Astrocyte of the cerebellum (primary cell): ENCODE measurements at places on chromosomes 12 and 14.

DNA sequence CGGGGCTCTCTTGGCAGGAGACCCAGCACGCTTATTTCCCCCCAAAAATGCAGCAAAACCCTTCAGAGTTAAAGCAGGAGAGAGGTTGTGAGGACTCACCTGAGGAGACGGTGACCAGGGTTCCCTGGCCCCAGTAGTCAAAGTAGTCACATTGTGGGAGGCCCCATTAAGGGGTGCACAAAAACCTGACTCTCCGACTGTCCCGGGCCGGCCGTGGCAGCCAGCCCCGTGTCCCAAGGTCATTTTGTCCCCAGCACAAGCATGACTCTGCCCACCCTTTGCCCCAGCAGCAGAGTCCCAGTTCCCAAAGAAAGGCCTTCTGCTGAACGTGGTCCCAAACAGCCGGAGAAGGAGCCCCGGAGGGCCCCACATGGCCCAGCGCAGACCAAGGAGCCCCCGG lies 337.7 kb downstream of the TMEM121 start:
- no peak for DNase-seq

GRCh38 chr12:32033406-32033805 lies 73.2 kb upstream of the BICD1 start:
- DNase-seq, result no peak

- no peak for DNase-seq
Measured at GRCh38 chr12:108580531-108580930, 17.4 kb downstream of the TMEM119 start.

- DNase-seq, result no peak
Measured at GRCh38 chr12:58727521-58727920, 192.8 kb downstream of the LRIG3 start.

DNA sequence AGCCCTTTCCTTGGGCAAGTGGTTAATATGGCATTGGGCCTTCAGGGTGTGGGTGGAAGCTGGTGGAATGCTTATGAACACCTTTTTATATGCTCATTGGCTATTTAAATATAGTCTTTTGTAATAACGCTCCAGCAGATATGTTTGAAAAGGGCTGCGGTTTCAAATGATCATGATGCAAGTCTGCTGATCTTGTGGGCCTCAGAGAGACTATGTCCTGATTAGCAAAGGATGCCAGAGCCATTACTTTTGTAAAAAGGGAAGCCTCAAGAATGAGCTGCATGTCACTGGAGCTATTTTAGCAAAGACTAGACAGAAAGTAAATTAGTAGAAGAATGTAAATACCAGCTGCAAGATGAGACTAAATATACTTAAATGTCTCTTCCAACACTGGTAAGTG lies 200.5 kb downstream of the GXYLT1 start:
- no peak for DNase-seq

DNA sequence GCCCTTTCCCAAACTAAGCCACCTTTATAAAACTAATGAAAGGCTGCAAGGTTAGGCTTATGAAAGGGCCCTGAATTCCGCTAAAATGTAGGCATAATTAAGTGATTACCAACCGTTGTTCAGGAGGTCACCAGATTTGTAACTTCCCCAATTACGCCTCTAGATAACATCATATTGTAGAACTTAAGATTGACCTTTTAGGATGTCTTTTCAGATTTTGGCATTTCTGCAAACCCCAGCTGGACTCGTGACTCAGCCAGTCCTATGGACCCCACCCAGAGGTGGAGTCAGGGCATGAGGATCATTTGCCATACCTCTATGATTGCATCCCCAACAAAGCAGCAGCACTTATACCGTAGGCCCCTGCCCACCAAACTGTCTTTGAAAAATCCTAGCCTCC lies 3.7 kb upstream of the LPCAT3 start:
- DNase-seq, result no peak
